ENCODE measurements at places on chromosomes 6 and 20.

DNA sequence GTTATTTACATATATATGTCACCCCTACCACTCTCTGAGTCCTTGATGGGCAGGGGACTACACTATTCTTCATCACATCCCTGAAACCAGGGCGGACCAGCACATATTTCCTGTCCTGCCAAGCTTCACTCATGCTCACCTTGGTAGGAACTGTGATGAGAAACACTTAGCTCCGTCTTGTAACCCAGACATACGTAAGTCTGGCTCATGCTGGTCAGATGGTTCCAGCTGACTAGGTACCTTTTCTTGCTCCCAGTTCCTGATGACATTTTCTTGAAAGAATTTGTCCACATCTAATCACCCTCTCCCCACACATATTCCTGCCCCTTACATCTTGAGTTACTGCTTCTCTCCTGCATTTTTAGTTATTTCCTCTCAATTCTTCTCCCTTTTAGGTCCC lies 122.2 kb upstream of the MYLIP start:
- no peak for DNase-seq

DNA sequence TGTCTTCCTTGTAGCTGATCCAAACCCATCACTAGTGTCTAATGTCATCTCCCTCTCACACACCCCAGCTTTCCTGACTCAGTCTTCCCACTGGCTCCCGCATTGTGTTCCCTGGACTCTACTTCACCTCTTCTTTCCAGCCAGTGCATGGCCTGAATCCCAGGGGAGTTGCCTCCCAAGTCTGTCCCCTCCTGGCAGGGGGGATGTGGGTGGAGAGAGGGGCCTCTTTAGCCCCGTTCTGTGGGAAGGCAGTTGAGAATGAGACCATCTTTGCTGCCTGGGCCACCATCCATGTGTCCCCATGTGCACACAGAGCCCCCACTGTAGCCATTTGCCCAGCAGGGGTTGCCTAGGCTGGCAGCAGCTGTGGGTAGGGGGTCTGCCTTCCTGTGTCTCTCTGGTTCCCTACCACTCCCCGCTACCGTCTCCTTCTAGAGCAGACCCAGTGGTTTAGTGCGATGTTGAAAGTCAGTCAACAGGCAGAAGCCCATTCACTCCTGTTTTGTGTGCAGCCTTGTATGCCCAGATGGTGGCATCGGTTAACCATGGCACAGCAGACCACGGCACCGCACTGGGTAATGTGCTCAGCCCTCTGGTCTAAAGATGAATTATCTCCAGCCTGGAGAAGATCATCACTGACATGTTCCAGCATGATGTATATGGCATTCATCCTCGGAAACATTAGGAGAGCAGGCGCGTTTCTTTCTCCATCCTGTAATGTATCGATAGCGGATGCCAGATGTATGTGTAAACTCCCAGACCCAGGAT lies 178.8 kb upstream of the SNX9 start:
- peak; percentile 71 for DNase-seq

GRCh38 chr20:48070991-48071652 lies 285.8 kb upstream of the SULF2 start:
- no peak for DNase-seq

DNA sequence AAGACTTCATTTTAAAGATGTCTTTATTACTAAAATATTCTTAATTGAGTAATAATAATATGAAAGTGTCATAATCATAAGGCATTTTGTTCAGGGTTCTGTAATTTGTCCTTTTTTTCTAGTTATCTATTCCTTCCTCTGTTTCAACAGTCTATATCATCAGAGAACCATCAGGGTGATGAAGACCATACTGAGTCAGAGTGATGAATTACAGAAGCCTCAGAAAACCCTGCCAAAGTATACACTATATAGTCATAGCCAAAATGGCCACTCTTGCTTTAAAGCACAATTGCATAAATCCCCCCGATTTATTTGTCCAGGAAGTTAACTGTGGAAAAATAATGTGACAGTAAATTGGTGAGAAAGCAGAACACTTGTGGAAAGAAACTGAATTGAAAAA lies 735.0 kb downstream of the EPHA7 start:
- no peak for DNase-seq

DNA sequence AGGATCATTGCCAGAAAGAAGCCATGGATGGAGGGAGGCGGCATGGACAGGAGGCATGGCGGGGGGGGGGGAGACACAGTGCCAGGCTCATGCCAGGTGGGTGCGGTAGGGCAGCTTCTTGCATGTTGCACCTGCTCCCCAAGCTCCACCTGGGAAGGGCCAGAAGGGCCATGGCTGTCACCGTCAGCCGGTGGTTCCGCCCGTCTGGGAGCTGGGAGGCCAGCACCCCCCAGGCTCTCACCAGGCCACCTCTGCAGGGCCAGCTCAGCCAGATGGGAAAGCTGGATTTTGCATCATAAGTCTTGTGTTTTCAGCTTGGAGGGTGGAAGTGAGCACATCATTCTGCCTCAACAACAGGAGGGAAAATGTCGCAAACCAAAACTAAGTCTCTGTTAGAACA lies 404.7 kb downstream of the TAF4 start:
- no peak for DNase-seq

DNA sequence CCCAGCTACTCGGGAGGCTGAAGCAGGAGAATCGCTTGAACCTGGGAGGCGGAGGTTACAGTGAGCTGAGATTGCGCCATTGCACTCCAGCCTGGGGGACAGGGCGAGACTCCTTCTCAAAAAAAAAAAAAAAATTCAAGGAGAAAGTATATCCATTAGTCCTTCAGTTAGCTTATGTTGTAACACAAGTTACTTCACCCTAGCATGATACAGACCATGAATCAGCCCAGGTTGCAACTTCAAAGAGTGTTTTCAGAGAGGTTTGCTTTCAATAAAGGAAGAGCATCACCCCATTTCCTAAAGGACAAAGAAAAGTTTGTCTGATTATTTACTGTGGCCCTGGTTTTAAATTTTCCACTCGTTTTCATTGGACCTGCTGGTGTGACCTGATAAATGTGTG lies 73.0 kb downstream of the SERAC1 start:
- peak; percentile 53 for DNase-seq

Data from NB4 (cell line).